Body of pancreas (tissue), 4 donors: ENCODE measurements at places on chromosomes 5 and 9. TPM values are rescaled to one million over a fixed set of nuclear protein-coding genes. Genes with fewer than 3 reads are reported as not detected.

- no peak for DNase-seq
These were observed 637.2 kb upstream of the ITGA1 start for GRCh38 chr5:52150501-52150900.

The SLC6A19 gene
- total RNA-seq: 1.3 TPM

The C7 gene
- total RNA-seq: 288 TPM

The HTR4 gene
- total RNA-seq: not detected

DNA sequence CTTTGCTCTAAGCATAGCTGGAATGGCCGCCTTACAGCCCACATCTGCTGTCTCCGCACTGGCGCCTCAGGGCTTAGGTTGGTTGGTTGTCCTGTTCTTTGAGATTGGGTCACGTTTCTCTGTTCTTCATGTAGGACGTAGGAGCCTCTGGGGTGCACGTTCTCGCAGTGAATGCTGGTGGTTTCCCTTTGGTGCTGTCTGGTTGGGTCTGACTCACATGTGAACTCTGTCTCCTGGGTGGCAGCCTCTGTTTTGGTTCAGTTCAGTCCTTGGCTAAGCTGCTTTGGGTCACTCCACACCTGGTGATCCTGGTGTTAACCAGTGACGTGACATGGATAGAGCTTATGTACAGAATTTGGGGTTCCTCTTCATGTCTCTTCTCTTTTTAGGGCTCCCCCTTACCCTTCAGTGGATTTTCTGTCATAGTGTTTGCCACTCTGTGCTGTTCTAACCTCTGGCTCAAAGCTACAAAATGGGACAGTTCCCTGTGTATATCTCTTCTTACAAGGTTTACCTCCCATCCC, 12.6 kb upstream of the LPCAT1 start:
- DNase-seq: no peak

GRCh38 chr9:126794441-126794840, 10.4 kb upstream of the ZBTB43 start:
- no peak for DNase-seq

The TAF1L gene
- not detected for total RNA-seq

DNA sequence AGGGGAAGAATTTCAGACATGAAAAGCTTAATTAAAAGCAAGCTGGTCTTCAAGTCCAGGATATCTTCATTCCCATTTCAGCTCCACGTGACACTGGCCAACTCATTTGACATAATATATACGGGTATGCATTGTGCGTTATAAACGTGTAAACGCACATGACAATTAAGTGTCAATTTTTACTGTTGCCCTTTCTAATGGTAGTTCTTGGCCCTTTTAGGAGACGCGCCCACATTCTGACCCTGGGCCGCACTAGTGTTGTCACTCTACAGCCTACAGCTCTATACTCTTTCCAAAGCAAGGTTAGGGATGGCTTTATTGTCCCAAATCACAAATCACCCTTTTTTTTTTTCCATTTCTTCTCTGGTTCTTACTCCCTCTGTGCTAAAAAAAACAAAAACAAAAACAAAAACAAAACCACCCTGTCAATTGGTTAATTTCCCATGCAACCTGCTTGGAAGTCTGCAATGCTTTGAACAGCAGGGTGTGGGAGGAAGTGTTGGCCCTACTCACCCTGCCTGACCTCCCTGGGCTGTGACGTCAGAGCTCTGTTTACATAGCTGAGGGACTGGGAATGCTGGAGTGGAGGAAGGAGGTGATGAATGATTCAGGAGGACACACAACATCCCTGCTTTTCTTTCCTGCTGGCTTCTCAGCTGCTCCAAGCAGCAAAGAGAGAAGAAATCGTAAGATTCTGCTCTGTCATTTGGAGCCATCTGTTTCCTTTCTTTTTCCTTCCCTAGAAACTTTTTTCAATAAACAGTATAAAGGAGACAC, 19.3 kb downstream of the RFK start:
- peak; percentile 94 for DNase-seq

GRCh38 chr5:176175101-176175852, 62.9 kb upstream of the SIMC1 start:
- no peak for DNase-seq

The POU4F3 gene
- total RNA-seq: not detected

The PCDHGB7 gene
- 7.0 TPM for total RNA-seq

The ANKRD34B gene
- not detected for total RNA-seq

The UNC13B gene
- 29.3 TPM for total RNA-seq

- peak; percentile 25 for DNase-seq
These were observed at the start of gene LRRC14B for GRCh38 chr5:191036-191948. LRRC14B (plus strand) TSS chr5:191495; CDS start chr5:191539, 44 bp downstream.

The NIPAL4 gene
- total RNA-seq: not detected

- DNase-seq: no peak
These were observed 527.5 kb upstream of the ST8SIA4 start for GRCh38 chr5:101430551-101430950.

The C8G gene
- total RNA-seq: not detected

GRCh38 chr5:142306077-142306502, 18.7 kb downstream of the SPRY4 start:
- no peak for DNase-seq

The PPP3R2 gene
- total RNA-seq: not detected

DNA sequence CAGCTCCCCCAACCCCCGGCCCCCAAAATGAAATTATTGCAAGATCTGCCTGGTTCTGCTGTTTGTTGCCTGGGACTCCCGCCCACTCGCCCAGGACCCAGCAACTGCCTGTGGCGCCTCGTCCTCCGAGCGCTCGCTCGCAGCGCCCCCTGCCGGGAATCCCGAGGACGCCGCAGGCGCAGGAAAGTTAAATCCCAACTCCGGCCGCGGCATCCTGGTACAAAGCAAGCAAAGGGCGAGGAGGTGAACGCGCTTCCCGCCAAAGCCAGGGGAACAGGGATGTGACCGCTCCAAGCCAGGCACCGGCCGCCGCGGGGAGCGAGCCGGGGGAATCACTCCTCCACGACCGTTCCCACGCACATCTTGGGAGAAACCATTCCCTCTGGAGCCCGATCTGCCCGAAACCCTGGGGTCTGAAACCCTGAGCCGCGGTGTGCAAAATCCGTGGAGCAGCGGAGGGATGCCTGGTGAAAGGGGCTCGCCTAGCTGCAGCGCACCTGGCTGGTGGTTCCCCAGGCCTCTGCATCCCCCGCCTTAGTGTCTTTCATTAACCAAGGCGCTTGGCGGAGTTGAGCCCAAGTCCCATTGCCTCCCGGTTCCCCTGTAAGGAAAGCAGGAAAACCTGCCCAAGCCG, 1.3 kb downstream of the SEMA5A start:
- DNase-seq: peak; percentile 85

- no peak for DNase-seq
These were observed 21.2 kb downstream of the FTMT start for GRCh38 chr5:121872856-121873255.

- no peak for DNase-seq
These were observed 11.7 kb upstream of the STING1 start for GRCh38 chr5:139494256-139494655.

The PCDHB11 gene
- total RNA-seq: 4.9 TPM

- DNase-seq: no peak
These were observed 24.0 kb upstream of the ARSI start for GRCh38 chr5:150326707-150327106.

- DNase-seq: peak; percentile 14
These were observed 53.9 kb downstream of the ZNF474 start for GRCh38 chr5:122183098-122183787.

- DNase-seq: no peak
These were observed 63.7 kb downstream of the MLLT3 start for GRCh38 chr9:20558566-20559016.
